ENCODE measurements at places on chromosomes 5 and 9.

- no peak for DNase-seq
These were observed 387.6 kb downstream of the ELAVL2 start for GRCh38 chr9:23438299-23438907.

GRCh38 chr5:115487168-115487567, 57.4 kb downstream of the FEM1C start:
- DNase-seq = no peak

DNA sequence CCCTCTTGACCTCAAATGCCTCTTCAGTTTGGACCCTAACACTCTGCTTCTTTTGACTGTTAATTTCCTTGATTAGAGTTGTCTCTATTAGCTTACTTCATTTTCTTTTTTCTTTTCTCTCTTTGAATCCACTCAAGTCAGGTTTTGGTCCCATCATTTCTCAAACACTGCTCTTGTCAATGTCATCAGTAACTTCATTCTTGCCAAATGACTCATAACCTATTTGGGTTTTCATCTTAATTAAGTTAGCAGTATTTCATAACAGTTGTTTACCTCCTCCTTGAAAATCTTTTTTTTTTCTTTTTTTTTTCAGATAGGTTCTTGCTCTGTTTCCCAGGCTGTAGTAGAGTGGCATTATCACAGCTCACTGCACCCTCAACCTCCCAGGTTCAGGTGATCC, 119.6 kb downstream of the PARP8 start:
- DNase-seq = no peak

GRCh38 chr5:139788294-139788910, 7.2 kb upstream of the PSD2 start:
- DNase-seq = no peak

GRCh38 chr9:2195211-2195610, 180.1 kb downstream of the SMARCA2 start:
- no peak for DNase-seq

- no peak for DNase-seq
These were observed 479.5 kb downstream of the SPATA31A7 start for GRCh38 chr9:61669352-61669751.

- no peak for DNase-seq
These were observed 43.6 kb upstream of the ABCA1 start for GRCh38 chr9:104971511-104971910.

DNA sequence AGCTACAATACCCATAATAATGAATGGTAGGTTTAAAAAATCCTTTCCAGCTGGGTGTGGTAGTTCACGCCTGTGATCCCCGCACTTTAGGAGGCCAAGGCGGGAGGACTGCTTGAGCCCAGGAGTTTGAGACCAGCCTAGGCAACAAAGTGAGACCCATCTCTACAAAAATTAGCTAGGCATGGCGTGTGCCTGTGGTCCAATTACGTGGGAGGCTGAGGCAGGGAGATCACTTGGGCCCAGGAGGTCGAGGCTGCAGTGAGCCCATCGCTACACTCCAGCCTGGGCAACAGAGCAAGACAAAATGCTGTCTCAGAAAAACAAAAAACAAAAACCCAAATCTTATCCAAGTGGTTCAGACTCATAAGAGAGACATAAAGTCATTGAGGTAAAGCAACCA, 33.8 kb upstream of the SLC6A3 start:
- no peak for DNase-seq

DNA sequence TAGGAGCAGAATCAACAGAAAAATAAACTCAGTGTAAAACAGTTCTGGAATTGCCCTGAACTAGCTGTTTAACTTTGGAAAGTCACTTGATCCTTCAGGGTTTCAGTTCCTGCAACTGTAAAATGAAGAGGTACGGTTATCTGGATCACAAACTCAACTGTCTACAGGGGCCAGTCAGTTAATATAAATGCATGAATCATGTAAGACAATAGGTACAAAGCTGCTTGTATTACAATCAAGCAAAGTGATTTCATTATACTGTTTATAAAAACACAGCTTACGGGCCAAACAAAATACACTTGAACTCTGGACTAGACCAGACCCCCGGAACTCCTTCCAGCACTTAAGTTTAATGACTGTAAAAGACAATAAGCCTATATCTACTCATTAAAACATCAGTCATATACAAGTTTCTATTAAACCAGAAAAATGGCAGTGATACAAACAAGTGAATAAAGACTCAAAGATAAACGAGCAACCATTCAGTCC, 73.0 kb downstream of the MRPS27 start:
- DNase-seq = no peak

GRCh38 chr5:172133359-172134029, 54.5 kb downstream of the STK10 start:
- DNase-seq = peak; percentile 38

DNA sequence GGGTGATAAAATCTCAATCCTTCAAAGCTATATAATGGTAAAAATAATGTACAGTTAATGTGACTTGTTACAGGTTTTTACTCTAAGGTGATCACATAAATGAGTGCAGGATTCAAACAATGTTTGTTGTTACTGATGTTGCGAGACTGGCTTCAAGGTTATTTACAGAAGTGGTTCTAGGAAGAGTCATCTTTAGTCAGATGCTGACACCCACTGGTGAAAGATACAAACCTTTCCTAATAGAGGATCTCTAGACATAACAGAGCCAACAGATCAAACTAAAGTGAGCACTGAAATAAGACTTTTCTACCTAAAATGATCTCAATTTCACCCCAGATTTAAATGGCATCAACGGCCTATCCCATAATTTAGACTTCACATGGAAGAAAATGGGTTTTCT, 20.2 kb downstream of the ARSB start:
- no peak for DNase-seq

DNA sequence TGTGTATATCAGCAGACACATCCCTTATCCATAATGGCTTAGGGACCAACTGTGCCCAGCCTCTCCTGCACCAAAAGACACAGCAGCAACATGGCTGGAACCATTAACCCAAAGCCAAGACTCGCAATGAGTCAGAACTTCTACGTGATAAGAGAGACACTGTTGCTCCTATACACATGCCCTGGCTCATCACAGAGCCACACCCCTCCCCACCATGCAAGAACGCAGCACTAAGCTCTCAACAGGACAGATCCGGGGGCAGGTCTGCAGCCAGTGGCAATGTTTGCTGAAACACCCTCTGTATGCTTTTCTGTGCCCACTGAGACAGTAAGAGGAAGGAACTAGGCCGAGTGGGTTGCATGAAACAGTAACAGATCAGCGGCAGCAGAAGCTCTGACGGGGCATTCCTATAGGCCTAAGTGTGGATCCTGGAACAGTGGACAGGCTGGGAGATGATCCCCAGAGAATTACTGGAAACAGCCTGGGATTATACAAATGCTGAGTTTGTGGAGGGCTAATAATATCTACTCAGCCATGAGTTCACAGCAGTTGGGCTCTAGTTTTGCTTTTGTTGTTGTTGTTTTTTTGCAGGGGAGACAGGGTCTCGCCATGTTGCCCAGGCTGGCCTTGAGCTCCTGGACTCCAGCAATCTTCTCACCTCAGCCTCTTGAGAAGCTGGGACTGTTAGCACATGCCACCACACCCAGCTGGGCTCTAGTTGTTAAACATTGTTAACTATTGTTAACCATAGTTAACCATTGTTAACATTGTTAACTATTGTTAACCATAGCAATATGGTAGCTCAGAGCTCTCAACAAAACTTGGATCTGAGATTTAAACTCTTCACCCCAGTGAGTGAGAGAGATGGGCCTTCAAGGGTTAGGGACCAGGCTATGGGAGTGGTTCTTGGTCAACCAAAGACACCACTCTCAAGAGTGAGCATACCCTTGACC, 41.0 kb downstream of the B4GALT1 start:
- DNase-seq = no peak
